Thoracic aorta (tissue), 2 donors: ENCODE measurements at places on chromosomes 1 and 21. TPM values are rescaled to one million over a fixed set of nuclear protein-coding genes. Genes with fewer than 3 reads are reported as not detected.

CDK18 gene
- total RNA-seq = 18.6 TPM

TIPRL gene
- 22.9 TPM for total RNA-seq

NTMT2 gene
- total RNA-seq = not detected

NIBAN1 gene
- total RNA-seq = 215 TPM

DNA sequence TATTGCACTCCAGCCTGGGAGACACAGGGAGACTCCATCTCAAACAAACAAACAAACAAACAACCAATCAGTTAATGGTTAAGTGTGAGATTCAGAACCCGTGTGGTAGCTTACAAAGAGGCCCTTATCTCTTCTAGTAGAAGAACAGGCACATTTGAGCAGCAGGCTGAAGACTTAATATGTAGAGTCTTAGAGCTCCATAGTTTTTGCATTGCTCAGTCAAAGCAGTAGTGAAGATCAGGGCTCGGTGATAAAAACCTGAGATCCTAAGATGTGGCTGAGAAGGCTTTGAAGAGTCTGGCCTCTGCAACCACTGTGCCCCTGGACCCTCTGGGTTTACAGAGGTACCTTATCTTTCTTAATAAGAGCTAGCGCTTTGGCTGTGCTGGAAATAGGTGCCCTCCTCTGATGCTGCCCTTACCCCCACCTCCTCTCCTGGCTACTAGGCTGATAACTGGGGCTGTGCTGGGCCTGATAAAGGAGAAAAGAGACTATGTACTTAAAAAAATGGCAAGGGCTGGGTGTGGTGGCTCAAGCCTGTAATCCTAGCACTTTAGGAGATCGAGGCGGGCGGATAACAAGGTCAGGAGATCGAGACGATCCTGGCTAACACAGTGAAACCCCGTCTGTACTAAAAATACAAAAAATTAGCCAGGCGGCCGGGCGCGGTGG, 10.5 kb upstream of the UCK2 start:
- H3K27me3 ChIP-seq = no peaks in the 10 kb centered on the region
- H3K4me1 ChIP-seq = no peaks in the 10 kb centered on the region
- H3K27ac ChIP-seq = no peak overlapping the region
- no peak for DNase-seq

DNA sequence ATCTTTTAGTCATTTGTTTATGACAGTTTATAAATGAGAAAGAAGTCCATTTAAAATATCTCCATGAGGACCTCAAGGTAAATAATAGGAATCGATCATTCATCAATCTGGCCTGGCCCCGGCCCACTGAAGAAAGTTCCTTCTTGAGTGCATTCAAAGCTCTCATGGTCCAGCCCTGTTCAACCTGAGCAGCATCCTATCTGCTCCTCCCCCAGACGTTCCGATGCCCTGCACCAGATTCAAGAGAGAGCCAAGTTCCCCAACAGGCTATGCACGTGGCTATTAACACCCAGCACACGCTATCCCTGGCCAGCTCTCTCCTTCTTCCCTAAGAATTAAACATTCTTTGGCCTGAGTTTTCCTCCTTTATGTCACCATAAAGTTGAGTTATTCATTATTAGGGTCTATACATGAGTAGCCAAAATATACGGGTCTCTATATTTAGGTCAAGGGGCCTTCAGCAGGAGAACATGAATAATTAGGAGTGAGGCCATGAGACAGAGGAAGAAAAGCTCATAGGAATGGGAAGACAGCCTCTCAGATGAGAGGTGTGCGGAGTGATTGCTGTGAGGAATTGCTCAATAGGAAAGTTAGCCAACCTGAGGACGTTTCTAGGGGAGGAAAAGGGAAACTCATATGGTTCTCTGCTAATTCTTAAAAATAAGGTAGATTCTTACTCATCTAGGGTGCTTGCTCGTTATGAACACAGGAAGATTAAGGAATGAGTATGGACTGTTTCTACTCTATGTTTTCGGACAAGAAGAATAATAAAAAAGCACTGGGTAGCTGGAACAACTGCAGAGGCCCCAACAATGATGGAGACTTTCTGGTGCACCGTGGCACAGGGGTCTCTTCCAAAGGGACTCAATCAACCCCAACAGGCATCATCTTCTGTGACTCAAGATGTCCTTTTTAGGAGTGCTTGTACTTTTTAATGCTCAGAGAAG, 23.6 kb downstream of the RUNX1 start:
- H3K27me3 ChIP-seq = no peaks in the 10 kb centered on the region
- no peaks in the 10 kb centered on the region for H3K36me3 ChIP-seq
- no peaks in the 10 kb centered on the region for H3K4me1 ChIP-seq
- no peak overlapping the region for H3K27ac ChIP-seq
- H3K4me3 ChIP-seq = no peak overlapping the region

GRCh38 chr1:42933610-42934491, 24.8 kb downstream of the SLC2A1 start:
- H3K4me1 ChIP-seq = peaks cover 37% of the 10 kb centered on the region
- peak overlapping the region; percentile 5 for H3K27ac ChIP-seq
- DNase-seq = no peak
- H3K4me3 ChIP-seq = no peak overlapping the region
- no peaks in the 10 kb centered on the region for H3K27me3 ChIP-seq
- H3K36me3 ChIP-seq = peaks cover 9% of the 10 kb centered on the region

GRCh38 chr21:41326414-41327080, 9.9 kb downstream of the FAM3B start:
- no peaks in the 10 kb centered on the region for H3K27me3 ChIP-seq
- DNase-seq = no peak
- no peak overlapping the region for H3K4me3 ChIP-seq
- no peaks in the 10 kb centered on the region for H3K4me1 ChIP-seq
- no peaks in the 10 kb centered on the region for H3K36me3 ChIP-seq
- no peak overlapping the region for H3K27ac ChIP-seq

DNA sequence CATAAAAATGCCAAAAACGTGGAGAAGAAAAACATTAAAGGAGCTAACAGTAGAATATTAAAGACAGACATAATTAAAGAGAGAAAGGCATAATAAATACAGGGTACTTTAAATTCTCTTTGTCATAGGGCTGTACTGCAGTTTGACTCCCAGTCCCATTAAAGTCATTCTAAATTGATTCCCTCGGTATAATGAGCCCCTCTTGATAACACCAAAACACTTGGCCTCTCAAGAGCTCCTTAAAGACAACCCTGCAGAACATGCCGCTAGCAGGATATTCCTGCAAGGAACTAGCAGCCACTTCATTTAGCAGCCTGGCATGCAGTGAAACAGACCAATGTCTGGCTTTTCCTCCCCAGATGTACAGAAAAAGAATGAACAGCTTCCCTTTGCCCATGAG, 273.8 kb upstream of the ESRRG start:
- H3K36me3 ChIP-seq = no peaks in the 10 kb centered on the region
- no peak for DNase-seq
- H3K27me3 ChIP-seq = no peaks in the 10 kb centered on the region
- H3K4me1 ChIP-seq = no peaks in the 10 kb centered on the region
- H3K4me3 ChIP-seq = no peak overlapping the region

DNA sequence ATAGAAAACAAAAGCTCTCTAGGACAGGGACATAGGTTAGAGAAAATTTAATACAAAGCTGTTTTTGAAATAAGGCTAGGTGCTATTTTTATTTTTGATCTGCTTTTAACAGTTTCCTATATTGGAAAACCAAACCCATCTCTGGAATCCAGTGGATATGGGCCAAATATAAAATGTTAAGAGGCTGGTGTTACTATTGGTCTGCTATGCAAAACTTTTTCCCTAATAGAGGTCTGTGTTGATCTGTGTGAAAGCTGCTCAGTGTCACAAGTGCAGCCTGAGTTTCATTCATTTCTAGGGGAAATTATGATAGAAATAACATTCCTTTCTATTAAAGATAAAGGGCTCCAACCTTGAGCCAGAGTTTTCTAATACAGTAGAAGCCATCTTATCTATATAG, 116.4 kb downstream of the OLFML2B start:
- H3K4me3 ChIP-seq = no peak overlapping the region
- H3K4me1 ChIP-seq = peaks cover 27% of the 10 kb centered on the region
- H3K27me3 ChIP-seq = no peaks in the 10 kb centered on the region
- no peak for DNase-seq
- H3K27ac ChIP-seq = no peak overlapping the region
- no peaks in the 10 kb centered on the region for H3K36me3 ChIP-seq
